ENCODE measurements at places on chromosomes 5 and 9. TPM values are rescaled to one million over a fixed set of nuclear protein-coding genes. Genes with fewer than 3 reads are reported as not detected.

DNA sequence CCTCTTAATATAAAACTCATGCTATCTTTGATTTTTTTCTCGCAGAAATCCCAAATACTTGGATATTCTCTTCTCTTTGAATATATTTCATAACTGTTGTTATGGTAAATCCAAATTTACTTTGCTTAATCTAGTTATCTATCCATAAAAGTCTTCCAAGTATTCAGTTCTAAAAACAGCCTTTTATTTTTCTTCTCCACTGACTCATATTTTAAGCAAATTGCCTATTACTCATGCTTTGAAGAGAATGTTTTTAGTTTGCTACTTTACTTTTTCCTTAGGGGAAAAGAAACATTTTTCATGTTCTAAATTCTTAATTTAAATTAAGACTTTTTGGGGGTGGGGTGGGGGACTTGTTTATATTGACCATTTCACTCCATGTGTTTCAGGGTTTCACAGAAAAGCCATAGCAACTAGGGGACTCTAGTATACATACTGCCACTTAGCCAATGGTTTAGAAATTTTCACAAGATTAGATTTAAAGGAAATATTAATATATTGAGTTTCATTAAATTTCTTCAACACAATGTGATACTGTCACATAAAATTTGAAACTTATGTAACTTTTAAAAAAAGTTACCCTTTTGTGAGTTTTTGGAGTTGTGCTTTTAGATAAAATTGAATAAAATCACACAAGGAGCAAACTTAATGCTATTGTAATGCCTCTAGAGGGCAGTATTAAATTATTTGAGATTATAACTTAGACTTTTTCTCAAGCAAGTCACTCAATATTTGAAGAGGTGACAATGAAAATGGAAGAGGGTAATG, 545.8 kb upstream of the ARRDC3 start:
- no peak for DNase-seq

GRCh38 chr5:112279082-112279481, 140.0 kb downstream of the EPB41L4A start:
- no peak for DNase-seq

GRCh38 chr5:17184588-17184987, 32.8 kb upstream of the BASP1 start:
- no peak for DNase-seq

GRCh38 chr9:14203356-14204056, 110.4 kb downstream of the NFIB start:
- DNase-seq = no peak

DNA sequence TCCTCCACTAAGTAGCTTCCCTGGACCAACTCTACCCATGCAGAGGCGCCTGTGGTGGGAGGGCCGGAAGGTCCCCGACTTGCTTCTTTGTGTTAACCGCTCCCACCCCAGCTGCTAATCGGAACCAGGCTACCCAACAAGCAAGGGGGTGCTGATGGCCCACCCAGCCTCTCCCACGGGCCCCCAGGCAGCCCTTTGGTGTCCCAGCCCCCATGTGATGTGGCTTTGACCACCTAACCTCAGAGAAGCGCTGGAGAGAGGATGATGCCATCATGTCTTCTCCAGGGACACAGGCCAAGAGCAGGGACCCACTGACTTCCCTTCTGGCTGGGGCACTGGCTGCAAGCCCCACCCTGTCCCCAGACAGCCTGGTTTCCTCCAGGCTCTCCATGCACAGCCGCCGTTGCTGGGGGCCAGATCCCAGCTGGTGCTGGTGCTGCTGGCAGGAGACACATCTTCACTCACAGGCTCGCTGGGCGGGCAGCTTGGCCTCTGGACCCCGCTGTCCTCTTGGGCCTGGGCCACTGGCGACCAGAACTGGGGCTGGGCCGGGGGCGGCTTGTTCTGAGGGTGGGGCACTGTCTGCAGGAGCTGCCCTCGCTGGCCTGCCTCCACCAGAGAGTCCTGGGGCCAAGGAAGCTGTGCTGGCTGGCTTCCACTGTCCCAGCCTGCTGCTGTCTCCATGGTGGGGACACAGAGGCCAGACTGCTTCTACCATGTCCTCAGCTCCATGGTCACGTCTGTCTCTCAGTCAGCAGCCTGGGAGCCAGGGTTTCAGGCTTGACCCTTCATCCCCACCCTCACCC, 27.8 kb downstream of the LAMC3 start:
- DNase-seq = no peak

- DNase-seq = no peak
Measured at GRCh38 chr5:36323926-36324781, 22.5 kb upstream of the RANBP3L start.

- peak; percentile 62 for DNase-seq
Measured at GRCh38 chr5:10839118-10839517, 78.1 kb upstream of the DAP start.

DNA sequence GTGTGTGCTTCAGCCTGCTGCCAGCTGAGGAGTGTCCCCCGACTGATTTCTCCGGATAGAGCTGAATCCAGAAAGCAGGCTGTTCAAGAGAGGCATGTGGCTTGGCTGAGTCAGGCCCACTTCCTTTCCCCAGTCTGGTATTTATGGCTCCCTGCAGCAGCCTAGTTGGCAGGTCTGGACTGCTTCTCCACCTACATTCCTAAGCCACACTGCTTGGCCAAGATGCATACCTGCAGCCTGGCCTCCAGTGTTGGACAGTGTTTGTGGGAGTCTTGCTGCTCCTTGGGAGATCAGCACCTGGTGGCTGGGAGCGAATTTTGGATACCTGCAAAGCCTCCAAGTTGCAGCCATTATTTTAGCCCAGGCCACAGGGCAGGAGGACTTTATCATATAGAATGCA, 670.8 kb downstream of the ACTL7B start:
- peak; percentile 88 for DNase-seq

Gene ECM2
- 11.7 TPM for total RNA-seq

Gene CCL28
- total RNA-seq = 2.3 TPM

Gene TXNDC15
- 71.4 TPM for total RNA-seq
